Right forelimb (tissue), 1 donor: ENCODE measurements at places on chromosomes 5 and 9.

DNA sequence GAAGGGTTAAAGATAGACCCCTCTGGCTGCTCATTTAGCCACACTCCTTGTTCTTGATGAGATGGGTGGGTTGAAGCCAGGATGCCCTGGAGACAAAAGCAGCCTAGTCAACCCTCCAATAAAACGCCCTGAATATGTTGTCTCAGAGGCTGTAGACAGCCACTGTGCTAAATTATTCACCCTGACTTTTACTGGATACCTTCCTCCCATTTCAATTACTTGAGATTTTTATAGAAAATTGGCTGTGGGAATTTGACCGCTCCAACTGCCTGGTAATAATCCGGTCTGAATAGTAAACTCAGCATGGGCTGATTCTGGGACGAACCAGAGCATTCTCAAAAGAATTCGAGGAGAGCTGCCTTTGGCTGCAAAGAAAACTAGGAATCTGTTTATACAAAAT lies 104.2 kb downstream of the SNX18 start:
- DNase-seq, result no peak

GRCh38 chr5:134738133-134738962 lies at the start of gene CAMLG:
CAMLG (plus strand) TSS chr5:134738548; CDS start chr5:134738621, 73 bp downstream.
- peak; percentile 99 for DNase-seq

DNA sequence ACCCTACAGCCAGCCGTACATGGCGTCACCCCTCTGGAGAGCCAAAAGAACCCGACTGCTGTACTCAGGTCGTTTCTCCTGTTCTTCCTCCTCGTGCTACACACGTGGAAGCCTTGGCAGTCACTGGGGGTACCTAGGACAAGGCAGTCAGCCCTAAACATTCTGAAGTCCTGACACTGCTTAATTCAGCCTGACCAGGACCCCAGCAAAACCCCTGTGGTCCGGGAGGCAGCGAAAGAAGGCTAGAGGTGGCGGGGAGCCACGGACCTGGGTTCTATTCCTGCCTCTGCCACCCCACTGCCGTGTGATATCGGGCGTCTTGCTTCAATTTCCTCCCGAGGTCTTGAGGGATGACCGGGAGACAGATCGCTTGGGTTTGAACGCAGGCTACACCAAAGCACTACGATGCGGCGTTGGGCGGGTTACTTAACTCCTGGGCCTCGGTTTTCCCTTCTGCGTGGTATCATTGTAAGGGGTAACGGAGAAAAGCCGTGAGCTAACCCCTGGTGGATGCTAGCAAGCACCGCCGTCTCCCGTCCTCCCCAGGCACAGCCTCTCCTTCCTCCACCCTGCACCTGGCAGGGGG lies 429 bp upstream of the ARL10 start:
- no peak for DNase-seq

- DNase-seq, result no peak
These were observed 438.5 kb downstream of the MED10 start for GRCh38 chr5:5939759-5940370.

GRCh38 chr9:137139468-137140150 lies 655 bp downstream of the GRIN1 start:
- DNase-seq, result no peak

DNA sequence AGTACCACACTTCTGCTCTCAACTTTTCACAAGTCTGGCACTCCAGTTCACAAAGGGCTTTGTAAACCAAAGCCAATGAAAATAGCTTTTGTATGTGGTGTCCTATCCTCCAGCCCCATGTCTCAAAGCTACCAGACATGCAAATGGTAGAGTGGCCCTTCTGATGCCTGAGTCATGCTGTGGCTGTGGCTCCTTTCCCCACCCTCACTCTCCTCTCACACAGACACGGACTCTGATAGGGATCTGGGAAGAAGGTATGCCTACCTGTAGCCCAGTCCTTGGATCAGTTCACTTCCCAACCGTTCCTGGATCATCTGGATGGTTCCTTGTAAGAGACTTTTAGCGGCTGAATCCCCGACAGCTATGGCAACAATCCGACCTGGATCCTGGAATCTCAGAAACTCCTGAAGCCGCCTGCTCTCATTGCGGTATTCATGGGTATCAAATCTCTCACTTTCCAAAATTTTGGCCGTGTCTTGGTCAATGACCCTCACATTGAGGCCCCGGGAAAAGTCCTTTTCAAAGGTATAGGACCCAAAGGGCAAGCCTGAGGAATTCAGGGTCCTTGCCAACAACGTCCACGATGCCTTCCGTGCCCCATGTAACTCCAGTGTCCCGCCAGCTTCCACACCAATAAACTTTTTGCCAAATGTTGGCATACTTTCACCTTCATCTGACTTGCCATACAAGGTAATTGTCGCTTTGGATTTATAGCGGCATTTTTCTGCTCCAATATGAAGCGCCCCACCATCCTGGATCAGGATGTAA lies 23.4 kb downstream of the CEMIP2 start:
- no peak for DNase-seq

- DNase-seq, result no peak
These were observed 30.2 kb downstream of the CDHR2 start for GRCh38 chr5:176579323-176579722.

DNA sequence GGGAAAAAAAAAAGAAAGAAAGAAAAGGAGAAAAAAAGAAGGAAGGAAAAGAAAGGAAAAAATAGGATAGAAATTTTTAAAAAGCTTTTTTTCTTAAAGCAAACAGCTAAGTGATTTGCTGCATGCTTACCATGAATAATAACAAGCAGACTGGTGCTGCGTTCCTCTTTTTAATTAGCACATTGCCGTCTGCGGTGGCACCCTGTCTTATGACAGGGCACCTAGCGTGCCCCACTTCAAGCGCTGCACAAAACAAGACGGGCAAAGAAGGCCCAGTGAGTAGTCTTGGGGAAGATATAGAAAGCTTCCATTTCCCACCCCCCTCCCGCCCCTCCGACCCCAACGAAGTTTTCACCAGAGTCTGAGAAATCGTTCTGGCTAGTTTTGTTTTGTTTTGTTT lies 513.9 kb downstream of the ZNF608 start:
- DNase-seq, result no peak

DNA sequence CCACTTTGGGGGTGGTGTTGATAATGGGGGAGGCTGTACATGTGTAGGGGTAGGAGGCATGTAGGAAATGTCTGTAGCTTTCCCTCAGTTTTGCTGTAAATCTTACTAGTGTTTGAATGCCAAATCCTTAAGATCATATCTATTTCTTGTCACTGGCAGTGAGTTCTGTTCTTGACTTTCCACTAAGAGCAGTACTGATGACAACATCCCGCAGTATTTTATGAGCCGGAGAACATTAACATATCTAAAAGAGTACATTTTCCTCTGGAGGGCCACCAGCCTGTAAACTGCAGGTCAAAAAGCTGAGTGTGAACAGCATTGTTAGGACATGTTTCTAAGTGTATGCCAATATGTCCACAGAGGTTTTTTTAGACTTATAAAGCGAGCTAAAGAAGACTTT lies 2.5 kb upstream of the HSPB3 start:
- no peak for DNase-seq

GRCh38 chr9:34413231-34413852 lies 36.6 kb upstream of the MYORG start:
- peak; percentile 64 for DNase-seq
